ENCODE measurements at places on chromosomes 5 and 9.

DNA sequence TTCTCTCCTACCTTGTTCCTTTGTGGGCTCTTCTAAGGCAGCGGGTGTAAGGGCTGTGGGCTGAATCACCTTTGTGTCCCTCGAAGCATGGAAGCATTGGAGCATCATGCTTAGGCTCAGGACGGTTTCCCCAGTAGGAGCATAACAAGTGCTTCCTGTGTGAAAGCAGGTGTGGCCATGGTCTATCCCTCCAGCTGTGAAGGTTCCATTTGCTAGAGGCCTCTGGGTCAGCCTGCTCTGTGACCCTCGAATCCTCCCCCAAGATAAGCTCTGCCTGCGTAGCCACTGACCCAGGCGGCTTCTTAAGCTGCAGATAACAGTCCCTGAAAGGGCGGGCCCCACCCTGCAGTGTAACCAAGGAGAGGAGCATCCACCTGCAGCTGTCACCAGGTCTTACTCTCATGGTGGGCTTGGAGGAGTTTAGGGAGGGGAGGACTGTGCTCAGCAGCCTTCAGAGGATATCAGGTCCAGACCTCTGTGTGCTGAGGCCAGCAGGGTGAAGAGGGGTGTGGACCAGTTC, 8.4 kb upstream of the NDST1 start:
- DNase-seq = no peak

DNA sequence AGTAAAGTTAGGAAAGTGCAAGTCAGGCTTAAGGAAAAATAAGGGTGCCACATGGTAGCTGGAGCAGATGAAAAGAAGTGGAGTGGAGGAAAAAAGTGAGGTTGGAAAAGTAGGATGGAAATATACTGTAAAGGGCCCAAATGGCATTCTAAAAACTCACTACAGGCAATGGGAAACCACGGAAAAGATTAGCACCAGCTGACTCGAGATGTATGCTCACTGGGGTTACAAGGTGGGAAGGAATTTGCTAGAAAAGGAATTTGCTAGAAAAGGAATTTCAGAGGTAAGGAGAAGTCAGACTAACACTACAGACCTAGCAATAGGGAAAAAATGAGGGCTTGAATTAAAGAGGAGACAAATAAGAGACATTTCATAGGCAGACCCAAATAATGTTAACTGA, 3.6 kb downstream of the PSMD5 start:
- DNase-seq = no peak

GRCh38 chr5:76601470-76601869, 21.7 kb downstream of the F2RL2 start:
- DNase-seq = peak; percentile 6

GRCh38 chr5:83548581-83548980, 77.0 kb downstream of the VCAN start:
- DNase-seq = no peak

DNA sequence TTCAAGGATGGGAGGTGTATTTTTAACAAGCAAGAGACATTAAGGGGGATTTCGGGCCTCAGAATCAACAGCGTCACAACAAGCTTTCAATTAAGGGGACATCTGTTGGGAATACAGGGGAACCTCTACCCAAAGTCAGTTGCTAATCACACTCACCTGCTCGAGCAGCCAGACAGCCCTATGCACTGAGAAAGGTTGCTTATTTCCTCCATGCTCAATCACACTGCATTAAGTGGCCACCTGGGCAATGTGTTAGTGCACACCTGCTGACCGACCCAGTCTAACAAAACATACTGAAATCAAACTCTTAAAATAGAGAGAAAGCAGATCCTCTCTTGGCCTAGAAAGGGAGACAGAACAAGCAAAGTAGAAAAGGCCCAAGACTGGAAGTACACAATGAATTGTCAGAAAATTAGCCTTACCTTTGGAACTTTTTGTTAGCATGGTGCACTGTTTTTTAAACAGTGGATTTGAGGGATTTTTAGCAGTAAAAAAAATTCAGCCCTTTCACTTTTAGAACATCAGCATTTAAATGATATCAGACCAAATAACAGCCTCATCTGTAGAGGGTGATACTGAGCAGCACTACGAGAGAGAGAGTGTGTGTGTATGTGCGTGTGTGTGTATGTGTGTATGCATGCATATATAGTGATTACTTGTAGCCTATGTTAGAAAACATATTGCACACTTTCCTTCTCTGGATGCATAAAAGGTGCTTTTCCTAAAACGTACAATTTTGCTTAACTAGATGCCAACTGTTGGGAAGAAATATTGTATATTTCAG, 1118.6 kb upstream of the DMAC1 start:
- DNase-seq = no peak

GRCh38 chr5:73314395-73315257, 134.0 kb downstream of the FOXD1 start:
- DNase-seq = no peak

DNA sequence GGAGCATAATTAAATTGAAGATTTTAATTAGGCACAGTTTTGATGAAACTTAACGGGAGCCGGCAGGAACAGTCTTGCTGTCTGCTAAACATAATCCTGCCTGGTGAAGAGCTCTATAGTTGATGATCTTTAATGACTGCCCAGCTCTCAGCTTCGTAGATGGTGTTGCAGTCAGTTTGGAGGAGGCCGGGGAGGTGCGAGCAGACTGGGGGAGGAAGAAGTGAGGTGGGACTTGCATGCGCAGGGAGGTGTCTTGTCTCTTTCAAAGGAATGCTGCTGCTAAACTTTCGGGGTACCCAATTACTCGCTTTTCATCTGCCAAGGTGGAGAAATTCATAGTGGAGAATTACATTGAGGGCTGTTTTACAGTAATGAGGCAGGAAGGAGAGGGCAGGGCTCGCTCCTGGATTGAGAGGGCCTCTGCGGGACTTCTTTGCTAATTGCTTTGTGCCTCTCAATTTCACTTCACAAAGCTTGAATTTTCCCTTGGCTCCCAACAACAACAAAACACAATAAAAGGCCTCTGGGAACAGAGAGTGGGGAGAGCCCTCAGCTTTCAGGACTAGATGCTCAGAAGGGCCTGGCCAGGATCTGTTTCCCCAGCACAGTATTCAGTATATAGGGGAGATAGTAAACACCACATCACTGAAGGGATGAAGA, 257.9 kb upstream of the ADRA1B start:
- no peak for DNase-seq

DNA sequence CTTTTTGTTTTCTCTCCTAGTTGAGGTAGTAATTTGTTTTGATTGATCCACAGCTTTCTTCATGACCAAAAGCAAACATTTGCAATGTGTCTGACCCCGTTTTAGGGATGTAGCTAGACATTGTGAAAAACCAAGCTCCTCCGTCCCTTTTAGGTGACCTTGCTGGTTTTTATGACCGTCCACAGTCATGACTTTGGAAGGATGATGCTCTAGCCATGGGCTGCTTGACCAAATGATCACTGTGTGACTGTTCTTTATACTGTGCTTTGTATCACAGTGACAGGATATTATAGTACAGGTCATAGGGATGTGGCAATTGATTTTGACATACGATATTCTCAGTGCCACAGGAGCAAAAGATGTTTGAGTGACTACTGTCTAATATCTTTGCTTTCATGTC, 54.4 kb downstream of the KCNN2 start:
- no peak for DNase-seq
